ENCODE measurements at places on chromosomes 4 and X.

DNA sequence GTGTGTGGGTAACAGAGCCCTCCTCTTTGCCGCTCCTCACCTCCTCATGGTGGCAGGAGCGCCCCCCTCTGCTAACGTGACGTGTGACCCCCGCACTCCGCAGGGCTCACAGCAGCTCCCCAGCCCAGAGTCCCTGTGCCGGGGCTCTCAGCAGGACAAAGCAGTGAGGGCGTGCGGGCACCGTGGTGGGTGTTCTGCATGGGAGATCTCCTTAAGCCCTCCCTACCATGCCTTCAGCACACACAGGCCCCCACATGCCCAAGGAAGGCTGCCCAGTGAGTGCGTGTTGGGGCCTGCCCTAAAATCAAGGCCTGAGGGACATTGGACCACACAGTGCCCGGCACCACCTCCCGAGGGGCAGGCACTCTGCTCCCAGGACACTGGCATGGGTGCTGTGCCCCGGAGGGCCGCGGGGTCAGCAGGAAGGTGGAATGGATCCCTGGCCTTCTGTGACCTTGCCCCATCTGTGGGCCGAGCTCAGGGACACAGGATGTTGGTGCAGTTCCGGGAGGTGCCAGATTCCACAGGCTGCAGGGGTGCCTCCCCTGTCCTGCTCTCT is 10.1 kb downstream of the PSAPL1 start:
- DNase-seq, result no peak

GRCh38 chr4:184728858-184729257 is 5.0 kb downstream of the CENPU start:
- no peak for DNase-seq

DNA sequence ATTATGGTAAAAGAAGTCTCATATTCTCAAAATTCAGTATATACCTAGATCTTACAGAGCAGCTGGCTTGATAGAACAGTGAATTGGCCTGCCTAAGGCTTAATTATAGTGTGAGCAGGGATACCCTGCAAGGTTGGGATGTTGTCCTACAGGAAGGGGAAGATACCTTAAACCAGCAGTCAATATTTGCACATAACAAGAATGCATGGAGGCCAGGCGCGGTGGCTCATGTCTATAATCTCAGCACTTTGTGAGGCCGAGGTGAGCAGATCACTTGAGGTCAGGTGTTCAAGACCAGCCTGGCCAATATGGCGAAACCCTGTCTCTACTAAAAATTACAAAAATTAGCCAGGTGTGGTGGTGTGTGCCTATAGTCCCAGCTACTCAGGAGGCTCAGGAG is 58.7 kb upstream of the ABCG2 start:
- DNase-seq, result no peak

DNA sequence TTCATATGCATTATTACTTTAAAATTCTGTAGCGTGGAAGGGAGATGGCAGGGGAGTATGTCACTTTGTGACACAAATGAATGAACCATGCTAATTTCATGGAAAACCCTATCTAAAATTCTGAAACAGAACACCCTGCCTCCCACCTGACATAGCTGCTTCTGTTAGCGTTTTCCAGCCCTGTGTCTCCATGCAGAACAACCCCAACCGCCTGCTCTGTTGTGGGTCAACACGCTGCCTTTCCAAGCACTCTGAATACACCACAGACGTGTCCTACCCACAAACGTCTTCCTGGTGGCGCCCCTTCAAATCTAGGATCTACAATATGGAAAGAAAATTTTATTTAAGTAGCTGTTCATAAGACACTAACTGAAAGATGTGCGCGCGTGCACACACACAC is 238.6 kb downstream of the TRIML1 start:
- no peak for DNase-seq

GRCh38 chr4:77880784-77881183 is 18.2 kb downstream of the MRPL1 start:
- DNase-seq, result no peak

DNA sequence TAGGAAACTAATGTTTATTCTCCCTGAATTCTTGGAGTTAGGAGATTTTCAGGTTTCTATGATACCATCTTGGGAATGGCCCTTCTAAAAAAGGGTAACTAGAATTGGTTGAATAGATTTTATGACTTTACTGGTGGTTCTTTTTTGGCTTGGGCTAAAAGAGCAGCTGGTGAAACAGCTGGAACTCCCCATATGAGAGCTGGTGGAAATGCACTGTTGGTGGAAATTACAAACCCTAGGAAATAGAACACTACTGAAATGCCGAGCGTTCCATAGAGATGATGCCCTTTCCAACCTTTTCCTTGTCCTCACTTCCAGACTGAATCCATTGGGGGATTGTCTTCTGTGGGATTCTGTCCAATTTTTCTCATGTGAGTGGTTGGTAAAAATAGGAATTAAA is 139.5 kb downstream of the STIM2 start:
- DNase-seq, result no peak

- DNase-seq, result no peak
These were observed 183.7 kb downstream of the SPATA18 start for GRCh38 chr4:52234561-52235440.

DNA sequence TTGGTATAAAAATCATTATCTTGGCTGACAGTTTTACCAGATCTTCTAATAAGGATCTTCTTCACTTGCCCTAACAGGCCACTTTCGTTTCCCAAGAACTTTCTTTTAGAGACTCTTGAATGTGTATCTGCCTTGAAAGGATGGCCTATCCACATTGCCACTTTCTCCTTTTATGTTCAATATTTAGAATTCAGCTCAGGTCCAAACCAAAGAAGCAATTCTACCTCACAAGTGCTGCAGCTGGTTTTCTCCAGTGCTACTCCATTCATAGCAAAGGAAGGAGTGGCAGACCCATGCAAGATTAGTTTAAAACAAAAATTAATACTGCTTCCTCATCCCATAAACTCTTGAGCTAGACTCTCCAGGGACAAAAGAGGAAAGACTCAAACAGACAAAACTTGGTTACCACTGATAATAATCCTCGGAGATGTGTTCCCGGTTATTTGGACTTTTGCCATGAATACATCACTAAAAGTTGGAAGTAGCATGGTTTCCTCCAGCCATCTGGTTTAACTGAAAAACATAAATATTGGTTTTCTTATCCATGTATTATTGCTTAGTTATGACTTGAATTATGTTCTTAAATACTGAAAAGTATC is 401.8 kb downstream of the PABPC4L start:
- DNase-seq, result no peak

GRCh38 chr4:54493862-54494261 is 163.9 kb upstream of the KIT start:
- no peak for DNase-seq

GRCh38 chrX:74509989-74510388 is 88.7 kb downstream of the SLC16A2 start:
- no peak for DNase-seq

DNA sequence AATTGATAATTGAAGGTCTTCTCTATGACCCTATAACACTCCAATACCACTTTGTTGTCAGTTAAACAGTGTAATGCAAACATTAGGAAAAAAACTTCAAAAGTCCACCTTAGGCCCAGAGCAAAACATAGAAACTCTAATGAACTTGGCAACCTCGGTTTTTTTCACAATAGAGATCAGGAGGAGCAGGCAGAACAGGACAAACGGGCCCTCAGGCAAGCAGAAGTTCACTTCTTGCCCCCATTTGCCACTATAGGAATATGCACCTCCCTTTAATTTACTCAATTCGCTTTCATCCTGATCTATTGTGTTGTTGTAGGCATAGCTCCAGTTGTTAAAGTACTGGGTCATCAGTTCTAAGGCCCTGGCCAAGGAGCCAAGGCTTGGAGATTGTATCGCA is 18.2 kb downstream of the ACOX3 start:
- DNase-seq, result no peak

GRCh38 chr4:17480210-17480927 is 31.5 kb downstream of the QDPR start:
- no peak for DNase-seq

DNA sequence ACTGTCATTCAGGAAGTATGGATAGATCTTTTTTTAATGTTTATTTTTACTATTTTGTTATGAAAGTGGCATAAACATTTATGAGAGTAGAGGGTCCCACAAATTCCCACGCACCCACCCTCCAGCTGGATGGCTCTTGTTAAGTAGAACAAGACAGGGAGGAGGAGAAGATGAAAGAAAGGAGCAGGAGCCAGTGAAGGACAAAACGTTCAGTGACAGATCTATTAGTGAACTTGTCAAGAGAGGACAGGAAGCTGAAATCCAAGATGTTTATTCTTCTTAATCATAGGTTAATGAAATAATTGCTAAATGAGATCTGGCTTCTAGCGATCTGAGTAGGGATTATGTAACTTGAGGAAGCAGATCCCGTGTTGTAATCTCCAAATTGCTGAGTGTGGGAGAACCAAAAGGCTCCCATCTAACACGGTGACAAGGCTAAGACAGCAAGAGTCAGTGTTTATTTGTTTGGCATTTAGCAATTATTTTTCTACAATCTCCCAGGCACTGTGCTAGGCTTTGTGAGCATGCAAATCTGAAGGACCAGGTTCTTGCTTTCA is 162.5 kb downstream of the SHROOM3 start:
- DNase-seq, result no peak

- peak; percentile 14 for DNase-seq
These were observed 347.8 kb upstream of the PITX2 start for GRCh38 chr4:110970642-110971041.

DNA sequence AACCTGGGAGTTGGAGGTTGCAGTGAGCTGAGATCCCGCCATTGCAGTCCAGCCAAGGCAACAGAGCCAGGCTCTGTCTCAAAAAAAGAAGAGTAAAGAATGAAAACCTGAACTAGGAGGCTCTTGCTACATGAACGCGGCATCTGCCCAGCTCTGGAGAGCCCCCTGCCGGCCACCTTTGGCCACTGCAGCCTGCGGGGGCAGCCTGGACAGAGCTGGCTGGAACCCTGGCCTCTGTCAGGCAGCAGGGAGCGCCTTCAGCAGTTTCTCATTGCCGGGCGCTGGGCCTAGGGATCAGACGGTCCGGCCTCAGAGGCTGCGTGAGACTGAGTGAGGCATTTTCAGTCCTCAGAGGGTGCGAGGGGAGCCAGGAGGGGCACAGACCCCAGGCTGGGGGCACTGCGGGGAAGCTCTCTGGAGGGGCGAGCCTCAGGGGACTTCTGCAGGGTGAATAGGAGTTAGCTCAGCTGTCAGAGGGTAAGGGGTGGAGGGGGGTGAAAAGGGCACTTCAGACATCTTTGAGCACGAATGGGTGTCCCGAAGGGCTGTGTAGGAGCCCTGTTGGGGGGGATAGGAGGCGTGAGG is 17.5 kb downstream of the DOK7 start:
- DNase-seq, result peak; percentile 83

GRCh38 chr4:169305651-169306050 is 34.9 kb upstream of the SH3RF1 start:
- no peak for DNase-seq

- peak; percentile 87 for DNase-seq
These were observed 3.1 kb upstream of the OCIAD2 start for GRCh38 chr4:48909697-48910096.

- DNase-seq, result no peak
These were observed 24.8 kb downstream of the KLF3 start for GRCh38 chr4:38688676-38689355.

- no peak for DNase-seq
These were observed 392.2 kb downstream of the PPP1R2C start for GRCh38 chrX:42385730-42386129.

DNA sequence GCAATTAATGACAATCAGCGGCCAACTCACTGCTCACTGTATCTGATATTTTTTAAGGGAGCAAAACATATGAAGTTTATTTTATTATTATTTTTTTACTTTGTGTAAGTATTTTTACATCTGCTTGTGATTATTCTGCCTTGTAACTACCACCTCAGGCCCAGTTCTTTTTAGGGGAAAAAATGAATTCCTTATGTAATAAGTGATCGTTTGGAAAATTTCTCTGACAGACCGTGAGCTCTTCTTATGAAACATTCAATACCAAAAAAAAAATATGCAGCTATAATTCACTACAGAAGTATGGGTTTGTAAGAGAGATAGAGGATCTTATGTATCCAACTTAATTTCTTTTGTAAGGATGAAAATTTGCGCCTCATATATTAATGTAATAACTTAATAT is 33.5 kb upstream of the STOX2 start:
- no peak for DNase-seq

- no peak for DNase-seq
These were observed 171.9 kb downstream of the GUCY2F start for GRCh38 chrX:109310031-109310430.

- no peak for DNase-seq
These were observed 2.7 kb downstream of the SLC34A2 start for GRCh38 chr4:25658357-25658771.

DNA sequence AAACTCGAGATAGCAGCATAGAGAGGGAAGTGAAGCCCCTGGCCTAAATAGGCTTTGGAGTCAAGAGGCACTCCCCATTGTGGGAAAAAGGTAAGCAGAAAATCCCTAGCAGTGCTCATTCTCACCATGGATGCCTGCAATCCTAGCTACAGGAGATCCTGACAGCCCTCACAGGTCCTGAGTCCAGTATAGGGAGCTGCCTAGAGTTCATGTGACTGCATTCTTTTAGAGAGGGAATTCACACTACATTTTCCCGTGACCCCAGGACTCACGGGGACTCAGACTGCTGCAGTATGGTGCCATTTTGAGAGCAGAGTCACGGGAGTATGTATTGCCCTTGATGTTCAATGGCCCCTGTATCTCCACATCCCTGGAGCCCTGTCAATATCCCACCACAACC is 82.4 kb downstream of the MAGED1 start:
- no peak for DNase-seq

DNA sequence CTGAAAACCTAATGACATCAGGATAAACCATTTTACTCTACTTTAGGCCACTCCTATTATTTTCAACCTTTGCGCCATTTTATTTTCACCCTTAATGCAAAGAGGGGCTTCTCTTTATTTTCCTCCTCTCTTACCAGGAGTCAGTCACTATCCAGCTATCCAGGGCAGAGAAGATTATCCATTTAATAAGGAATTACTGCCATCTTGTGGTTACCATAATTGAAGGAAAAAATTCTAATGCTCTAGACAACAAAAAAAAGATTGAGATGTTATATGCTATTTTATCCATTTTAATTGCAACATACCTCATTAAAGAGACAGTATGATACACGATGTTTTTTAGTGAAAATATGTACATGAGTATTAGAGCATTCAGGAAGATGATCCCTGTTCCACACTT is 514.5 kb upstream of the FAM241A start:
- DNase-seq, result no peak

GRCh38 chr4:23365086-23365485 is 524.8 kb downstream of the PPARGC1A start:
- no peak for DNase-seq

DNA sequence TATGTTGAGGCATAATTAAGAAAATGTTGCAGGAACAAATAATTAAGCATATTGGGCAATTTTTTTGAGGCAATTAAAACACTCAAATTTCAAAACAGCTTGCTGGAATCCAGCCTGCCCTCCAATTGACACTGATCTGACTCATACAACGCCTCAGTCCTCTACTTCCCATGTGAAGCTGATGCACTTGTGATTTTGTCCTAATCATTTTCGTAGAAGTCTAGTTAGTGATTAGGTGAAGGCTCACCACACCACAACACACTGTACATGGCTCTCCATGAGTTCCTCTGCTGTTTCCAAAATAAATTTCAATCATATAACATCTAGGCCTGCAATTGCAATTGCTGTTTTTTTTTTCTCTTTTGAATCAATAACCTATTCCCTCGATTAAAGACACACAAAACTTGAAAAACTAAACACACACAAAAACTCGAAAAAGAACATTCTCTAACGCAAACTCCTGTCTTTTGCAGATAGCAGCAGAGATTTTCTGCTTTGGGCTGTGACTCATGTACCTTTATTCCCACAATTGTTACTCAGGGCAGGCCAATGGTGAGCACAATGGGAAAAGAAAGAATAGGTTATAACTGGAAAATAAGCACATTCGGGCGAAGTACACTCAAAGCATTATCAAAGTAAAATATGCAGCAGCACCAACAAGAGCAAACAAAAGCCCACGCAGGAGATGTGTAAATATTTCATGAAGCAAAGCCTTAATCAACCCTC is 1.7 kb downstream of the GPRIN3 start:
- DNase-seq, result peak; percentile 51
